NB4 (cell line): ENCODE measurements at places on chromosomes 12 and 14.

GRCh38 chr12:11884706-11885105 is 186.0 kb upstream of the BCL2L14 start:
- peak; percentile 51 for DNase-seq

DNA sequence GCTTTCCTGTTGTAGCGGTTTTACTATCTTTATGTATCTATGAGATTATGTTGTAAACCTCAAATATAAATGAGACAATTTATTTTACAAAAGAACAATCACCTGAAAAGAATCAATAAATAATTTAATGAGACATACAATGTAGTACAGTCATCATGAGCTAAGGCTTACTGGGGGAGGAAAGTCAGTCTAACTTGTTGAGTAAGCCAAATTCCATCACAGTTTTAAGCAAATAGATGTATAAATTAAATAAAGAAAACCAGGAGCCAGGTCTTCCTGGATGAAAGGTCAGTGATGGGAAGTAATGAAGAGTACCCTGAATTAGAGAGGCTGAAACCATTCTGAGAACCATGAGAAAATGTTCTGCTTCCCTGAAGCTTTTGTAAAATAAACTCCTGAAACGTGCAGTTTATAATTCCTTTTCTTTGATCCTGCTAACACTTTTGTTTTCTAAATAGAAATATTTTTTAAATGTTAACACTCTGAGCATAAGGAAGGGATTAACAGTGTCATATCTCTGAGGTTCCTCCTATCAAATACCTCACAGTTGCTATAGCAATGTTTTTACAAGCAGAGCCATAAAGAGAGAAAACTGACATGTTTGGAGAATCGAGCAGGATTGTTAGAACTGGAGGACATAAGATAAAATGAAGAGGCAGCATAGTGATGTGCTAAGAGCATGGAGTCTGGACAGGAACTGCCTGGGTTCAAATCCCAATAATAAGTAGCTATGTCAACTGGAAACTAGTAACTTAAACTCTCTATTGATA is 444.9 kb upstream of the FOXG1 start:
- no peak for DNase-seq

DNA sequence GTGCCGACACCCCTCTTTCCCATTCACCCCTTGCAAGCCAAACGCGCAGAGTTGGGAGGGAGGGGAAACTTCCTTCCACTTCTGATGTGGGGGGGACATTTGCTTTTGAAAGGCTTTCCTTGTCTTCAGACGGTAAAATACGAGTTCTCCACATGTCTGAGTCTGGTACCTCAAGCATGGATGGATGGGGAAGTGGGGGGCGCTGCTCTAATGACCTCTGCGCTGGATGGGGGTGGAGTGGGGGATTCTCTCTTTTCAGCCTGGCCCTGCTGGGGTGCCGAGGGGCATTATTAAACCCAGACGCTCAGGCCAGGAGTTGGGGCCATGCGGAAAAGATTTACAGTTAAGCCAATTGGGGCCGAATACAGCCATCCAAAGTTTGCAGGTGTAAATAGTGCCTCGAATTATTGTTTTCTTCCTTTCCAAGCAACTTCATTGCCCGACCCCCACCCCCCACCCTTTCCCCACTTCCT is 9.1 kb upstream of the TBX3 start:
- DNase-seq: no peak

DNA sequence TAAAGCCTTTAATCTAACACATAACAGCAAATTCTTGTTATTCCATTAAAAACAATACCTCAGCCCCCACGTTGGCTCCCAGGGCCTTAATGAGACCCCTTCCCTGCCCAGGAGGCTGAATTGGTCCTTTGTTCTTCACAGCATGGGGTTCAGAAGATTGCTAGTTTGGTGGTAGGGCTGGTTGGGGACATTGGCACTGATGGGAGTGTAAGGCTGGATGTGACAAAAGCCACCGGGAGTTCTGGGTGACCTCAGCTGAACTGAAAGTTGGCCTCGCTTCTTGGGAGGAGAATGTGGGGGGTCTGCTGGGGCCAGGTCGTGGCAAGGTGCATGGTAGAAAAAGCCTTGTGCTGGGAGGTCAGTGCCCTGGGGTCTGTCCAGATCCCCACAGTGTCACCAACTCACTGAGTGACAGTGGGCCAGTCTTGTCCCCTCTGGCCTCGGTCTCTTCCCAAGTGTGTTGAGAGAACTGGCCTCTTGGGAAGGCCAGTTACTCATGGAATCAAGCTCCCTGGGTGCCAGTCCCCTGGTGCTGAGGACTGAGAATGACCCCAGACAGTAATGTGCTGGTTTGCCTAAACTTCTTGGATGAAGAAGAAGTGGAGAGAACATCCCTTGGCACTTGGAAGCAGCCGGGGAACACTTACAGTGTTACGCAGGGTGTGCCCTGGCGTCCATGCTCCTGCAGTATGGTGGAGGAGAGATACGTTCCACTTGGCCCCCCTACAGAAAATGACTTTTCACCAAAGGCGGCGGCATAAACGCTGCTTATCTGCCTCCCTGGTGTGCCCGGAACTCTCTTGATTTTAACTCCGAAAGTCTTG is 283.7 kb upstream of the RTL1 start:
- no peak for DNase-seq

GRCh38 chr12:49925433-49926204 is 21.9 kb upstream of the FAIM2 start:
- peak; percentile 51 for DNase-seq

DNA sequence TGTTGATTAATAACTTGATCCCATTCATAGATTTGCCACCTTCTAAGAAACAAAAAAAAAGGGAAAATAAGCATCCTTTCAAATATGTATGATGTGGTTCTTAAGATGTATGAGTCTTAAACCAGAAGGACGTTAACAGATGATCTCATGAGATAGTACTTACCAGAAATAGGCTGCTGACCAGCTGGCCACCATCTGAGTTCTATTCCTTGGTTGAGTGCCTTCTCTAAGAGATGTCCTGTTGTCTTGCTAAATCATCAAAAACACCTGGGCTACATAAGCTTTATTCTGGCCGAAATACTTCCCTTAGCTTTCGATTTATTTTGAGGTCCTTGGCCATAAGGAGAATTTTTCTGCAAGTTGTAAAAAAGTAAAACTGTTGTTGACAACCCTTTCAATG is 55.6 kb downstream of the GPR65 start:
- DNase-seq: no peak

DNA sequence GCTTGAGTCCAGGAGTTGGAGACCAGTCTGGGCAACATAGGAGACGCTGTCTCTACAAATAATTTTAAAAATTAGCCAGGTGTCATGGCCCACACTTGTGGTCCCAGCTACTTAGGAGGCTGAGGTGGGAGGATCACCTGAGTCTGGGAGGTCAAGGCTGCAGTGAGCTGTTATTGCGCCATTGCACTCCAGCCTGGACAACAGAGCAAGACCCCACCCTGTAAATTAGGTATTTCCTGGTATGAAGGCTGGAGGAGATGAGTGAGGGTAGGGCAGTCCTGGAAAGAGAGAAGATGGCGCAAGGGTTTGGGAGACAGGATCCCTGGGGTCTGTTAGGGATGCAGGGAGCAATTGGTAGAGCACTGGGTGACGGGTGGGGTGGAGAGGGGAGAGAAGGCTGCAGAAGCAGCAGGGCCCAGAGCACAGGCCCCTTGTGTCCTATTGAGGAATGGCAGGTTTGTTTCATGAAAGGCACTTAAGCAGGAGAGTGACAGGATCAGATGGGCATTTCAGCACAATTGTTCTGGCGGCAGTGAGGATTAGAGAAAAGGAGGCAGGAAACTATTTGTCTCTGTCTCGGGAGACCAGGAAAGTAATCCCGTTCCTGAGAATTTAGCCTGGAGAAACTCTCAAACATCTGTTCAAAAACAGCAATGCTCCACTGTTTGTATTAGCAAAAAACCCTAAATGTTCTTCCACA is 47.2 kb upstream of the KTN1 start:
- no peak for DNase-seq

DNA sequence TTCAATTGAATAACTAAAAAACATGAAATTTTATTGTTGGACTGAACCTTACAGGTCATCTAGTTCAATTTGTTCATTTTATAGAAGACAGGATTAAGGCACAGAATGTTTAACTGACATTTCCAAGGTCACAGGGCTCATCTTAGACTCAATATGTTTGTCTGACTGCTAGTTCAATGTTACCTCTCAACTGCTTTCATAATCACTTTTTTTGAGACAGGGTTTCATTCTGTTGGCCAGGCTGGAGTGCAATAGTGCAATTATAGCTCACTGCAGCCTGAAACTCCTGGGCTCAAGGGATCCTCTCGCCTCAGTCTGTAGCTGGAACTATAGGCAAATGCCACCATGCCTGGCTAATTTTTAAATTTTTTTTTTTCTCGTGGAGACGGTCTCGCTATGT is 24.4 kb upstream of the ITGA5 start:
- peak; percentile 38 for DNase-seq

DNA sequence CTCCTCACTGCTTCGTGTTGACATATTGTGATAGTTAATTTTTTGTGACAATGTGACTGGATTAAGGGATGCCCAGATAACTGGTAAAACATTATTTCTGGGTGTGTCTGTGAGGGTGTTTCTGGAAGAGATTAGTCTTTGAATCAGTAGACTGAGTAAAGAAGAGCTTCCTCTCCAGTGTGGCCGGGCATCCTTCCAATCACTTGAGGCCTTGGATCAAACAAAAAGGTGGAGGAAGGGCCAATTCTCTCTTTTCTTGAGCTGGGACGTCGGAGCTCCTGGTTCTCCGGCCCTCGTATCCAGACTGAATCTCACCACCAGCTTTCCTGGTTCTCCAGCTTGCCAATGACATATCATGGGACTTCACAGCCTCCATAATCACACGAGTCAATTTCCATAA is 240.4 kb downstream of the CHST11 start:
- DNase-seq: no peak

GRCh38 chr14:39912192-39913100 is 480.2 kb upstream of the FBXO33 start:
- DNase-seq: no peak

- DNase-seq: peak; percentile 73
Observed at GRCh38 chr14:61525293-61526011, 169.9 kb upstream of the HIF1A start.

- no peak for DNase-seq
Observed at GRCh38 chr14:31484754-31485153, 3.1 kb downstream of the GPR33 start.

GRCh38 chr12:46364777-46365580 is 7.6 kb downstream of the SLC38A2 start:
- no peak for DNase-seq

DNA sequence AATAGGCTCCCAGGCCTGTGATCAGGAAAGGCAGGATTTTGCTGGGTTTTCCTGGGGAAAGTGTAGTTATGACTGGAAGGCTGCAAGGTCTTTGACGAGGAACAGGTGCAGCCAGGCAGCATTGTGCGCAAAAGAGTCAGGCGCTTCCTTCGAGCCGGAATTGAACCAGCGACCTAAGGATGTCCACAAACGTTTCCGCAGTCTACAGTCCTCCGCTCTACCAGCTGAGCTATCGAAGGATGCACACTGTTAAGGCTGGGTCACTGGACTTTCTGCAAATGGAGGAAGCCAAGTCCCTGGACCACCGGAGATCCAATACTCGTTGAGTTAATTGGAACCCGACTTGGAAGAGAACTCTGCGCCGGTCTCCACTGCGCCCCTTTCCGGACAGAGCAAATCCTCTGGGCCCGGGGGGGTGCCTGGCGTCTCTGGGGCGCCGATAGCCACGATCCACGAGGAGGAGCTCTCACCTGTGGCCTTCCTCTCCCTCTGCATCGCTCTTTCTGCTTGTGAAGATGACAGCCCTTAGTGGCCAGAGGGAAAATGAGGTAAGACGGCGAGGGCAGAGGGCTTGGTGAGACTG is 18.4 kb upstream of the OR6S1 start:
- DNase-seq: no peak

DNA sequence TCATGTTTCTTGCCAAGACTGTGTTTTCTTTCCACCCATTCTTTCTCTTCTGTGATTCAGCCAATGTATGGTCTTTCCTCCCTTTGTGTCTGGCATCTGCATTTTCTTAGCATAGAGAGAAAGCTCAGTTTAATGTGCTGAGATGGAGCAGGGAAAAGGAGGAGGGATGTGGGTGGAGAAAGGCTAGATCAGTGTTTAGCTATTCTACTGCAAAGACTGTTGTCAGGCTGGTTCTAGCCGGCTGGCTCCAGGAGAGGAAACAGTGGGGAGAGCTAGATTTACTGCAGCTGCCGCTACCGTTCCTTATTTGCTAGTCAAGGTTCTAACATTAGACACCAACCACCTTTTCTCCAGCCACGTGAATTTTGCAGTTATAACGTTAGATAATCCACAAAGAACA is 5.2 kb upstream of the RIMKLB start:
- DNase-seq: no peak

- DNase-seq: no peak
Observed at GRCh38 chr12:101963697-101964096, 86.3 kb downstream of the DRAM1 start.

DNA sequence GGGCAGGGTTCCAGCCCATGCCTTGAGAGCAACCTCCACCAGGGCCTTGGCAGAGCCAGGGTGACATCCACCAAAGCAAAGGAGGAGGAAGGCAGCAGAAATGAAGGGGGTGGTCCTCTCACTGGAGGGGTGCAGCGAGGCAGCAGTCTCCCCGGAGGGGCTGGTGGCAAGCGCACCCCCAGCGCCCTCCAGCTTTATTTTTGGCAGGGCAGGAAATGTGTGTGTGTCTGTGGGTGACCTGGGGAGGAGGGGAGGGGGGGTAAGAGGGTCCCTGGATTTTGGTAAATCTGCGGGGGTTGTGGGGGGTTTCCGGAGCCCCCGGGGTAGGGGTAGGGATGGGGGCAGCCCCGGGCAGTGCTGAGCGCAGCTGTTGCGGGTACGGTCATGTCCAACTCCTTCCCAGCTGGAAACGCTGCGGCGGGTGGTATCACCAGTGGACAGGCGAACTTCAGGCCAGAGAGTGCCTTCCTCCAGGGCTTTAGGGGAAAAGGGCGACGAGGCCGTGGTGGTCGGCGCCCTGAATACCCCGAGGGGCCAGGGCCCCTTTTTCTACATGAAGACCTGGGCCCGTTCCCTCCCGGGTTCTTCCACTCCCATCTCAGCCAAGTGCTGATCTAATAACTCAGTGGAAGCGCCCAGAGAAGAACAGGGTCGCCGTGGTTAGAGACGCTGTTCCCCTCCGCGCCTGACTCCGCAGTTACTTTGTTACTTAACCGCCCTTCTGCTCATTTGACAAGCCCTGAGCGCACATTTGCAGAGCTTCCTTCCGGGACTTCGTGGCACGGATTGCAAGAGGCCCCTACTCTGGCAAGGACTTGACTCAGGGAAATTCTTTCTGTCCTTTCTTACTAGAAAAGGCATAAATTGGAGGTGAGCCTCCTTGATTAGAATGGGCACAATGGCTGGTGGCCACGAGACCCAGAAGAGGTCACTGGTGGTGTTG is 55.2 kb downstream of the FOS start:
- peak; percentile 96 for DNase-seq

DNA sequence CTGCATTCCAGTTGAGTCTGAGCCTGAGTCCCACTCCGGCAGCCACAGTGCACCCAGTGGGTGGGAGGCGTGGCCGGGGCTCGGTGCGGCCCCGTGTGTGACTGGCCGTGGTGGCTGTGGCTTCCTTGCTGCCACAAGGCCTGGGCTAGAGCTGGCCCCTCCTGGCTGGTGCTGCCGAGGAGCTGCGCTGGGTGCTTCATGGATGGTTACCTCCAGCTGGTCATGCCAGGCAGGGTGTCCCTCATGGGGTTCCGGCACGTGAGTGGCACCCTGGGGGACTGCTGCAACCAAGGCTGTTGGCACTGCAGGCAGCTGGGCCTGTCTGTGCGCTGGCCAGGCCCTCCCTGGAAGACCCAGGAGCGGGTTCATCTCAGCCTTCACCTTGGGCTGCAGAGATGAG is 62.7 kb downstream of the KIF26A start:
- no peak for DNase-seq
